Chondrocyte (in vitro differentiated cells): ENCODE measurements at places on chromosomes 11 and 22. TPM values are rescaled to one million over a fixed set of nuclear protein-coding genes. Genes with fewer than 3 reads are reported as not detected.

DNA sequence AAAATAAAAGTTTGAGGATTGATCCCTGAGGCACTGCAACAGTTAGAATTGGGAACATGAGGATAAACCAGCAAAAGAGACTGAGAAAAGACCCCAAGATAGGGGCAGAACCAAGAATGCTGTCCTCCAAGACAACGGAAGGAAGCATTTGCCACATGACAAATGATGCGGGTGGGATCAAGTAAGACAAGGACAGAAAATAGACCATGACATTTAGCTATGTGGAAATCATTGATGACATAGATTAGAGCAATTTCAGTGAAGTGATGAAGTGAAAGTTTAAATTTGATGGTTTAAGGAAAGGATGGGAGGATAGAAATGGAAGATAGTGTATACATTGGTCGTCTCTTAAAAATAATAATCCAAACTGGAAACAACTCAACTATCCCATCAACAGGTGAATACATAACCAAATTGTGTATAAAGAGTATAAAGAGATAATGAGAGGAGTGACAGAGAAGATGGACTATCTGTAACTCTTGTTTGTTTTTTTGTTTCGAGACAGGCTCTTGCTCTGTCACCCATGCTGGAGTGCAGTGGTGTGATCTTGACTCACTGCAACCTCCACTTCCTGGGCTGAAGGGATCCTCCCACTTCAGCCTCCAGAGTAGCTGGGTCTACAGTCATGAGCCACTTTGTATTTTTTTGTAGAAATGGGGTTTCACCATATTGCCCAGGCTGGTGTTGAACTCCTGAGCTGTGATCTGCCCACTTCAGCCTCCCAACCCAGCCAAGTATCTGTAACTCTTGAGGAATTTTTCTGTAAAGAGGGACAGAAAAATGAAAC is 48.7 kb upstream of the FDX1 start:
- H3K4me3 ChIP-seq: no peak overlapping the region
- no peak for DNase-seq
- no peak overlapping the region for H3K27ac ChIP-seq
- H3K27me3 ChIP-seq: peaks cover 6% of the 10 kb centered on the region
- peaks cover 7% of the 10 kb centered on the region for H3K4me1 ChIP-seq

DNA sequence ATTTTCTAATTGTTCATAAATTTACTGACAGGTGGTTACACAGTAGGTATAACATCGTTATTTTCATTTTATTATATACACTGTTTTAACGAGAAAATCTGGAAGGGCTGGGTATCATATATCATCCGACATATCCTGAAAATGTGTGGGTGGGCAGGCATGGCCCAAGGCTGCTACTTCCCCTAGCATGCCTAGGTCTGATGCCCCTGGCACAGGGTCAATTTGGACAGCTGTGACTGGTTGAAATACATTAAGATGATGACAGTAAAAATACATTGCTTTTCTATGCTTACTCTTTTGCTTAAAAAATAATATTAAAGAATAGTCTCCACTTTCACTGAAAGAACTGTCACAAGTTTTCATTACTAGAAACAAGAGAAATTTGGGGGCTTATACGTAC is 908.8 kb downstream of the OPCML start:
- no peak overlapping the region for H3K27ac ChIP-seq
- H3K27me3 ChIP-seq: no peaks in the 10 kb centered on the region
- no peaks in the 10 kb centered on the region for H3K36me3 ChIP-seq
- H3K4me1 ChIP-seq: peaks cover 16% of the 10 kb centered on the region

DNA sequence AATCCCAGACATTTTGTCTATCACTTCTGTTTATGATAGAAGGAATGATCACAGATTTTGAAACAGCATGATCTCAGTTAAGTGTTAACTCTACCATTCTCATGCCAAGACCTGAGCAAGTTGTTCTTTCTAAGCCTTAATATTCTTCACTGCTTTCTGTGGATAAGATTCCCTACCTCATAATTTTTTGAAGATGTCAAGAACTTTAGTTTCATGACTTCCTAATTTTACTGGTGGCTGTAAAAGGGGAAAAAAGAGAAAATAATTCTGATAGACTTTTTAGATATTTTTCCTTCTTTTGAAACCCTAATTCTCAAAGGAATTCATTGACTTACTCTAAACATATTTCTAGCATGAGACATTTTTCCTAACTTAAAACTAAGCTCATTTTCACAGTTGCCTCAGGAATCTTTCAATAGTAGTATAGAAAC is 520.0 kb upstream of the LUZP2 start:
- no peaks in the 10 kb centered on the region for H3K27me3 ChIP-seq
- no peak for DNase-seq
- H3K27ac ChIP-seq: peak overlapping the region; percentile 78
- H3K4me3 ChIP-seq: no peak overlapping the region

- H3K27ac ChIP-seq: no peak overlapping the region
- H3K27me3 ChIP-seq: no peaks in the 10 kb centered on the region
- no peak for DNase-seq
- no peak overlapping the region for H3K4me3 ChIP-seq
- peaks cover 22% of the 10 kb centered on the region for H3K36me3 ChIP-seq
These were observed 23.5 kb upstream of the YPEL1 start for GRCh38 chr22:21759093-21759492.

DNA sequence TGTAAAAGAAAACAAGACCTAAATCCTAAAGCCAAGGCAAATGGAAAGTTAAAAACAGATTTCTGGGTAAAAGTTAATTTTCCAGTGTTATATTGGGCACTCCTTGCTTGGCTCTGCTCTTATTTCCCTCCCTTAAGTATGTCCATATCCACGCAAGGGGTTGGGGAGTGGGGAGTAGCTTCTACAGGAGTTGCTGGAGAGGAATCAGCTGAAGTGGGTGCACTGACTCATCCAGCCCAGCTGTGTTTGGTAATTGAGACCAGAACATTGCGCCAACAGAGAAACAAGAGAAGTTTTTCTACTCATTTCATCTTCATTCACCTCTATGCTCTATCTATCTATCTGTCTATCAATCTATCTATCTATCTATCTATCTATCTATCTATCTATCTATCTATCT is 298.4 kb upstream of the PDGFD start:
- H3K27me3 ChIP-seq: no peaks in the 10 kb centered on the region
- no peak for DNase-seq

DNA sequence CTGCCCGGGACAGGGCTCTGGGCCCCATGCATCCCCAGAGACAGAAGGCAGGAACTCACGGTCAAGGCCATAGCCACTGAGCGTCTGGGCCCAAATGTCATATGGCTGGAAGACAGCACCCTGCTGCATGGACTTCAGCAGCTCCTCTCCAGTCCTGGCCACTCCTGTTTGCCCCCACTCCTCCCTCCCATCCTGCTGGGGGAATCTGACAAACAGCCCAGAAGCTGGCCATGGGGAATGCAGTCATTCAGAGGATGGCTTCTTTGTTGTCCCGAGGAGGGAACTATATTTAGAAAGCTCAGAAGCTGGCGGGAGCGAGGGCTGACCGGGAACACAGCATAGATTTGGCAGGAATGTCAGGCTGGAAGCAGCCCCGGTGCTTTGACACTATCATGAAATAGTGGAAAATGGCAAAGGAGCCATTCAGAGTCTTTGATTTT is 35.0 kb downstream of the DKK3 start:
- H3K4me3 ChIP-seq: peak overlapping the region; percentile 38
- H3K36me3 ChIP-seq: peaks cover 3% of the 10 kb centered on the region
- peak overlapping the region; percentile 90 for H3K27ac ChIP-seq

- peaks cover 57% of the 10 kb centered on the region for H3K4me1 ChIP-seq
- no peaks in the 10 kb centered on the region for H3K27me3 ChIP-seq
- no peak overlapping the region for H3K4me3 ChIP-seq
- H3K27ac ChIP-seq: peak overlapping the region; percentile 77
- peaks cover 8% of the 10 kb centered on the region for H3K36me3 ChIP-seq
These were observed 45.3 kb upstream of the PPARA start for GRCh38 chr22:46104881-46105493.

DNA sequence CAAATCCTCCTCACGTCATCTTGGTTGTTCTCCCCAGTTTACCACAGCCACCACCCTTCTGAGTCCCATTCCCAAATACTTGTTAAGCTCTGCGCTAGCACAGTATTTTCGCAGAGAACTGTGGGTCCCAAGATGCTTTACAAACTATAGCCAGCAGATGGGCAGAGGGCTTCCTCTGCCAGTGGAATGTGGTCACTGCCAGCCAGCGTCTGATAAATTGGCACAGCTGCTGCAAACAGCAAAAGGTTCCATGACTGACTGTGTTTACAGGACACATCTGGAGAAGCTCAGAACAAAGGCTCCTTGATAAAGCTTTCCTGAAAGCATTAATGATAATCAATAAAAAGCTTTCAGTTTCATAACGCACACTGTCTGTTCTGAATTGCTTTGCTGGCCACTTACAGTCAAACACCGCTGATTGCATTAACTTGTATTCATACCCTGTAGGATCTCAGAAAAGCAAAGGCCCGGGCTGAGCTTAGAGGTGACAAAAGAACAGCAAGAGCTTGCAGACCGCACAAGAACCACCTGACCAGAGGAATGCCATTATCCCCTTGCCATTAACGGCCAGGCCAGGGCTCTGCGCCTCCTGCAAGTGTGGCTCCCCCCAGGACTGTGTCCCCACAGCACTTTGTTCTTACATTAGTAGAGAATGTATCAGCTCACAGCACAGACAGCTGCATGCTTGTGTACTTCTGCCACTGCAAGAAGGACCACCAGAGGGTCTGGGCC is 120.6 kb downstream of the MICAL3 start:
- no peak overlapping the region for H3K4me3 ChIP-seq
- H3K27me3 ChIP-seq: no peaks in the 10 kb centered on the region
- H3K27ac ChIP-seq: no peak overlapping the region
- peaks cover 28% of the 10 kb centered on the region for H3K36me3 ChIP-seq

DNA sequence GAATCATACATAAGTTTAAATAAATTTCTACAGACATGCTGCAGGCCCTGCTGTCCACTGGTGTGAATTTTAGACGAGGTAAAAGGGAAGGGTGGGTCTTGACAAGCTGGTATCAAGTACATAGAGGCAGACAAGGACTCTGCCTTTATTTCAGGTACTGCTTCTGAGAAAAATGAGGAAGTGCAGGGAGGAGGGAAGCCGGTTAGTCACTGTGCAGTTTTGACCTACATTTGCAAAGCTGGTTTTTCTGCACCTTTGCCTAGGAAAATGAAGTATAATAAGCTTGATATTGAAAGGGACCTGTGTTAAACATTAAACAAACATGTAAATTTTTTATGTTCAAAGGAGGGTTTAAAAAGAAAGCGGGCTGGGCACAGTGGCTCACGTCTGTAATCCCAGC is 24.6 kb downstream of the TMEM45B start:
- H3K27ac ChIP-seq: no peak overlapping the region

DNA sequence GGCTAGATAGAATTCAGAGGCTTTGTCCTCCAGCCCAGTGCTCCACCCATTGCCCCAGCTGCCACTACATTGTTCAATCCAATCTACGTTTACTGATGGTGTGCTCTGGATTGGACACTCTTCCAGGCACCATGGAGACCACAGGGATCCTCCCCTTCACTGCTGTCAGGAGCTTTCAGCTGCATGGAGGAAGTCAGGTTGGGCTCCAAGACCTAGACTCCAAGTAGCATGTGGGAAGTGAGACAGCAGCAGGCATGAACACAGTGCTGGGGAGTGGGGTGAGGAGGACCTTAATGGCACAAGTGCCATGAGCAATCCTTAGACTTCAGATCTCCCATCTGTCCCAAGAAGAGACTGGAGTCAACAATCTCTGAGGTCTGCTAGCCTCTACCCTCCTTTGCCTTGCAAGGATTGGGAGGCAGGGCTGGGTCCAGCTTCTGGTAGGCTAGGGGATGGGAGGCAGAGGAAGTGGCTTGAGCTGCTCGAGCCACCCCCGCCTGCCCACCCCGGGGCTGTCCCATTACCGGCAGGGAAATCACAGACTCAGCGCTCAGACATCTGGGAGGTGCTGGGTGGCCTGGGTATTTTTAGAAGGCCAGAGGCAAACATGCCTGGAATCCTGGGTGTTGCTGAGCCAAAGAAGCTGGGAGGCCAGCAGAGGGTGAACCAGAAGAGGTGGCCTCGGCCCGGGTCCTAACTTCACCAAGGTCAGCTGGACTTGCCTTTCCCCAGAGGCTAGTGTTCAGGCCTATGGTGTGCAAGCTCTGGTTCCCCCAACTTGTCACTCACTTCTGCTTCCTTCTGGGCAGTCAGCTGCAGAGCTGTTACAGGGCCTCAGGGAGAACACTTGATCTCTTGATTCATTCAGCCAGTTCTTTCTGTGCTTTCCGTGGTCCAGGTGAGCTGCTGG is 15.2 kb upstream of the FCHSD2 start:
- peak overlapping the region; percentile 41 for H3K4me3 ChIP-seq
- no peaks in the 10 kb centered on the region for H3K27me3 ChIP-seq
- H3K36me3 ChIP-seq: no peaks in the 10 kb centered on the region
- H3K4me1 ChIP-seq: peaks cover 64% of the 10 kb centered on the region
- DNase-seq: peak; percentile 90
- H3K27ac ChIP-seq: peak overlapping the region; percentile 93

DNA sequence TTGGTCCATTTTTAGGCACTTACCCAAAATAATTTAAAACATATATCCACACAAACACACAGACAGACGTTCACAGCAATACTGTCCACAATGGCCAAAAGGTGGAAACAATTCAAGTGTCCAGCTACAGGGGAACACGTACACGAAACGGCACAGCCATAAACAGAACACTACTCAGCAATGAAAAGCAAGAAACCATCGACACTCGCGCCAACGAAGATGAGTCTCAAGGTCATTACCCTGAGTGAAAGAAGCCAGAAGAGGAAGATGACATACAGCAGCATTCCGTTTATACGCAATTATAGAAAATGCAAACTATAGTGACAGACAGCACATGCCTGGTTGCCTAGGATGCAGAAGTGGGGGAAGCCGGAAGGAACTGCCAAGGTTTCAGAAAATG is 13.4 kb upstream of the COMT start:
- no peak overlapping the region for H3K4me3 ChIP-seq
- no peaks in the 10 kb centered on the region for H3K27me3 ChIP-seq
- peak; percentile 13 for DNase-seq
- no peaks in the 10 kb centered on the region for H3K36me3 ChIP-seq
- peak overlapping the region; percentile 14 for H3K27ac ChIP-seq

DNA sequence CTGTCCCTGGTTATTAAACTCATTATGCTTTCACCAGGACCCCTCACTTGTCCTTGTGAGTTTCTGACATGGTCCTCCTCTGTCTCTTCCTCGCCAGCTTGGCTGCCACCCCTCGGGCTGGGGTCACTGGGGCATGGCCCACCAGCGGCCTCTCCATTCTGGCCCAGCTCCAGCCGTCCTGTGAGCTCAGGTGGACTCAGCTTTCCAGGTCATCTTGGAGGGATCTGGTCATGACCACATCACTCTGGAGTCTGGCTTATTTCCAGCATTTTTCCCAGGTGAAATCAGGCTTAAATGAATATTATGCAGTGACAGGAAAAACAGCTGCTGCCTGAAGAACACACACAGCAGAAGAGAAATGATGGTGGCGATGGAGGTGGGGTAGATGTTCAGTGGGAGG is 224.5 kb downstream of the ADAMTS15 start:
- H3K4me3 ChIP-seq: no peak overlapping the region
- H3K36me3 ChIP-seq: peaks cover under 1% of the 10 kb centered on the region
- DNase-seq: no peak
- H3K27ac ChIP-seq: peak overlapping the region; percentile 91
- no peaks in the 10 kb centered on the region for H3K27me3 ChIP-seq

Gene PHOX2A
- total RNA-seq: not detected in 3 replicates

Gene LARGE2
- total RNA-seq: not detected in 3 replicates

Gene GRIK4
- 0.37 to 0.51 TPM (median 0.49 TPM) in 3 replicates for total RNA-seq

Gene CASP5
- not detected in 3 replicates for total RNA-seq

Gene OR2AG2
- total RNA-seq: 0.07 to 0.21 TPM in 2 of 3 replicates, not detected in the other
